ENCODE measurements at places on chromosomes 2 and 18. TPM values are rescaled to one million over a fixed set of nuclear protein-coding genes. Genes with fewer than 3 reads are reported as not detected.

The UGT1A1 gene
- total RNA-seq = 2.3 TPM

DNA sequence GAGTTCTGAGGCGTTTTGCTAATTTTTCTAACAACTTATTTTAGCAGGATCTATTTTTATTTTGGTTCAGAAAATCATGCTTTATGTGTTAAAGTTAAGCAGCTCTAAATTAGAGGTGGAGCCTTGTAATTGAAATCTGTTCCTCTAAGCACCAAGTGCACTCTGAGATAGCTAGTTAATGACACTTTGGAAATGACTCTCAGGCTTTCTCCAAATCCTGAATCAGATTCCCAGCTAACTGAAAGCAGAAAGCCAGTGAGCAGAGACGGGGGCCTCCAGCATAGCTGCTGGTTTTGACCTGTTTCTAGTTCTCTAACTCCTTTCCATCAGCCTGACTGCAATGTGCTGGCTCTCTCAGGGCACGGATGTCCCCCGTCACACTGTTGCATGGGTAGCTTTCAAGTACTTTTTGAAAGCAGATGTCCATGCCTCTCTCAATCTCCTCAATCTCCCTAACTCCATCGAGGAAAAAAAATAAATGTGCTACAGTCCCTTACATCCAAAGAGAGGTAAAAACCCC is 326.5 kb downstream of the SATB2 start:
- H3K27me3 ChIP-seq = no peaks in the 10 kb centered on the region
- no peak overlapping the region for H3K27ac ChIP-seq
- no peak overlapping the region for H3K4me3 ChIP-seq
- H3K4me1 ChIP-seq = no peaks in the 10 kb centered on the region
- DNase-seq = no peak
- no peaks in the 10 kb centered on the region for H3K36me3 ChIP-seq

The LINC00305 gene
- total RNA-seq = not detected

DNA sequence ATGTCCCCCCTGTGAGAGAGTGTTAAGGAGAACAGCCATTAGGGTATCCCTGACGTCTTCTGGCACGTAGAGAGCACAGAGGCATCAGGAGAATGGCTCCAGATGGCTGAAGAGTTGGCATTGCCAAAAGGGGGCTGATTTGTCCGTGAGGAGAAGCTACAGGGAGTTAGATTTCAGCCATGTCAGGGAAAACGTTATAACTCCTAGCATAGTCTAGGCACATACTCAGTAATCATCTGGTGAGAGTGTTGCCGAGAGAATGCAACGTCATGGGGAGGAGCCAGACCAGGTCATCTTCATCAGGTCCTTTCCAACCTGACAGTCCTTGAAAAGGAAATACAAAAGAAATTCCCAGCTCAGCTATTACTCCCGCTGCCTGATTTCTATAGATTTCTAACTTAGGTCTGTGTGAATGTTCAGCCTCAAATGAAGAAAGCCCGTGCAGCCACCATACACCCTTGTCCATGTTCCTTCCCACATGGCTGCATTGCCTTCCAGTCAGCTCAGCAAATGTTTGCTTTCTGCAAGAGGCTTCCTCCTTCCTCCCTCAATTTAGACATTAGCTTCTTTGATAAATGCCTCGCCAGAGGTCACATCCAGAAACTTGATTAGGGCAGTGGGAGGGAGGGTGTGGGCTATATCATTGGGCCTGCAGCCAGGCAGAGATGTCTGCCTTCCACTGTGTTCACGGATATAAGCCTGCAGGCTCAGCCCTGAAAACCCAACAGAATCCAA is 93.0 kb downstream of the STPG4 start:
- no peak overlapping the region for H3K4me3 ChIP-seq
- H3K27ac ChIP-seq = peak overlapping the region; percentile 31
- no peaks in the 10 kb centered on the region for H3K27me3 ChIP-seq
- H3K4me1 ChIP-seq = peaks cover 33% of the 10 kb centered on the region
- H3K36me3 ChIP-seq = peaks cover 57% of the 10 kb centered on the region

The MROH2A gene
- total RNA-seq = under 0.01 TPM

The CLHC1 gene
- 7.4 TPM for total RNA-seq

The QPCT gene
- 2.1 TPM for total RNA-seq

Measured in esophagus squamous epithelium (tissue), 5 donors.